ENCODE measurements at places on chromosomes 3 and 15.

- DNase-seq = no peak
Observed at GRCh38 chr15:70039917-70040316, 57.8 kb downstream of the TLE3 start.

GRCh38 chr3:152258448-152259393, 10.0 kb upstream of the MBNL1 start:
- DNase-seq = peak; percentile 47

DNA sequence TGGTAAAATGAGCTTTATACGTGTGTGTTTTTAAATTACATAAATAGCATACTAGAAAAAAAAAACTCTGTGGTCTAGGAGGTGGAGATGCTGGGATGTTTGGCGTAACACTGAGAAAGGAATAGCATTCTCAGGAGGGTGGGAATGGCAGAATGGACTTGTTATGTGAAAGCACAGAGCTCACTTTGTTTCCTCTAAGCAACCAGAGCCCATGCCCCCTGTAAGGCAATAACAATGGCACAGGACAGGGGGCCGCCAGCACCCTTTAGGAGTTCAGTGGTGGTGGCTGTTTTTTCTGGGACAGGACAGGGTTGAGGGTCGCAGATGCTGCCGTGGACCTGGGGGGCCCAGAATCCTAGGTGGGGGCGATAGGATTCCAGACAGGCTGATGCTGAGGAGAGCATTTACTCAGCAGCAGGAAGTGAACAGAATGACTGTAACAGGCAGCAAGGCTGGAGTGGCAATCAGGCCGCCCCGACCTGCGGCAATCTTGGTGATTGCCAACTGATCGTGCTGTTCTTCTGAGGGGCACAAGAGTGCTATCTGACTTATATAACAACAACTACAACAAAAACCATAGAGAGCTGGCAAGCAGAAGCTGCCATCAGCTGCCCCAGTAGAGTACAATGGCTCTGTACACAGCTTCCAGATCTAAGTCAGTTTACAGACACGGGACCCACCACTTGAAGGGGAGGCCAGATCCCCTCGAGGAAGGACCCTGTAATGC, 160.4 kb downstream of the UACA start:
- DNase-seq = no peak

- DNase-seq = no peak
Observed at GRCh38 chr3:35322070-35322469, 317.3 kb upstream of the ARPP21 start.

DNA sequence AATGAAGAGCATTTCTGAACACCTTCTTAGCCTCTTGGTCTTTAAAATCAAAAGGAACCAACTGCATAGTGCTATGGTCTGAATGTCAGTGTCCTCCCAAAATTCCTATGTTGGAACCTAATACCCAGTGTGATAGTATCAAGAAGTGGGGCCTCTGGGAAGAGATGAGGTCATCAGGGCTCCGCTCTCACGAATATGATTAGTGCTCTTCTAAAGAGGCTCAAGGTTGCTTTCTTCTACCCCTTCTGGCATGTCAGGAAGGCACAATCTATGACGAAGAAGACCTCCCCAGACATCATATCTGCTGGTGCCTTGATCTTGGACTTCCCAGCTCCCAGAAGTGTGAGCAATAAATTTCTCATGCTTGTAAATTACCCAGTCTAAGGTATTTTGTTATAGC, 209.5 kb downstream of the MAGI1 start:
- no peak for DNase-seq

DNA sequence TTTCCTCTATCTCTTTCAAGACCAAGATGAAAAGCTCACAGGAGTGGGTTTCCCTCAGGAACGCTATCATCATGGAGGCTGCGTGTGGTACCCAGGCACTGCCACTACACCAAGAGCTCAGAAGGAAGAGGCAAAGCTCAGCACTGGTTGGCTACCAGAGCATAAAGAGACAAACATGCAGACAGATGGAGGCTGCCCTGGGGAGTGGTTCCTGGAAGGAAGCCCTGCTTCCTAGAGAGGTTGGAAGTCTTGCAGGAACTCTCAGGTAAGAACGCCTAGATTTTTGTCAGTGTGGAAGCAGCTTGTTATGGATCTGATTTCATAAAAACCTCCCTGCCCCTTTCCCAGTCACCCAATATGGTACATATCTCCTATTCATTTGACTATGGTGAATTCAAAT, 49.9 kb upstream of the ADCY5 start:
- no peak for DNase-seq

- DNase-seq = no peak
Observed at GRCh38 chr3:141009496-141009895, 41.7 kb upstream of the SPSB4 start.

GRCh38 chr15:39944726-39945125, 10.8 kb downstream of the EIF2AK4 start:
- DNase-seq = no peak

DNA sequence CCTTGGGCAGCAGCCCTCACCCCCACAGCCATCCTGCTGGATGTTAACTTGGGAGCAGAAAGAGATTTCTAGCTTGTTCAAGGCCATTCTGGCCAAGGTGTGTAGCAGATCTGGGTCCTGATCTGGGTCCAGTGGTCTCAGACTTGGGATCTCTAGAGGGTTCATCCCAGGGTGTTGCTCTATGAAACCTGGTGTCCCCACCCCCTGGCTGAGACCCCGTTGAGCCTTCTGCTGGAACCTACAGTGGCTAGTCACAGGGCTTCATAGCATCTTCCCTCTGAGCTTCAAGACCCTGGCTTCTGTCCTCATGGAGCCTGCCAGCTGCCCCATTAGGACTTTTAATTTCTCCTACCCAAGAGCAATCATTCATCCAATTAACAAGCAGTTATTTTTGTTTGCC, 64.3 kb downstream of the EPHB1 start:
- no peak for DNase-seq

DNA sequence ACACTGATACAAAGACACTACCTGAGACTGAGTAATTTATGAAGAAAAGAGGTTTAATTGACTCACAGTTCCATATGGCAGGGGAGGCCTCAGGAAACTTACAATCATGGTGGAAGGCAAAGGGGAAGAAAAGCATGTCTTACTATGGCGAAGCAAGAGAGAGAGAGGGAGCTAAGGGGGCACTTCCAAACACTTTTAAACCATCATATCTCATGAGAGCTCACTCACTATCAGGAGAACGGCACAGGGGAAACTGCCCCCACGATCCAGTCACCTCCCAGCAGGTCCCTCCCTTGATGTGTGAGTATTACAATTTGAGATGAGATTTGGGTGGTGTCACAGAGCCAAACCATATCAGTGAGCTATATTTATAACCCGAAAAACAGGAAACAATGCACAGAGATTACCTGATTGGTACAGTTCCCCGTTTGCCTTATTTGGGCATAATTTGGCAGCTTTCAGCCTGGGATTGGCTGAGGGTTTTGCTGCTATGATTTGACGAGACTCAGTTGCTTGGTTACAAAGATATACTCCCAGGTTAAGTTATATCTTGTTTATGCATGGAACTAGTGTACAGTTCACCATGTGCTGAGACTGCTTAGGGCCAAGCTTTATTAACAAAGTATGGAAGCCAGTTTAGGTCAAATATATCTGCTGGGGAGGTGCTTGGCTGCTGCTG, 184.2 kb downstream of the NR2F2 start:
- DNase-seq = no peak

Data from T-helper 2 cell (primary cell).